AG09309 (cell line): ENCODE measurements at places on chromosomes 4 and X.

- DNase-seq: no peak
Observed at GRCh38 chr4:3396600-3396999, 45.2 kb upstream of the HGFAC start.

- DNase-seq: no peak
Observed at GRCh38 chrX:79161655-79162054, 17.2 kb downstream of the GPR174 start.

DNA sequence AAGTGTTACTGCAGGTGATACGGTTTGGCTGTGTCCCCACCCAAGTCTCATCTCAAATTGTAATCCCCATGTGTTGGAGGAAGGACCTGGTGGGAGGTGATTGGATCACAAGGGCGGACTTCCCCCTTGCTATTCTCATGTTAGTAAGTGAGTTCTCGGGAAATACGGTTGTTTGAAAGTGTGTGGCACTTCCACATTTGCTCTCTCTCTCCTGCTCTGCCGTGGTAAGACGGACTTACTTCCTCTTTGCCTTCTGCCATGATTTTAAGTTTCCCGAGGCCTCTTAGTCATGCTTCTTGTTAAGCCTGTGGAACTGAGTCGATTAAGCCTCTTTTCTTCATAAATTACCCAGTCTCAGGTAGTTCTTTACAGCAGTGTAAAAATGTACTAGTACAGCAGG lies 65.2 kb upstream of the SLC7A11 start:
- DNase-seq: no peak

- no peak for DNase-seq
Observed at GRCh38 chrX:1578511-1579173, 12.8 kb upstream of the AKAP17A start.

GRCh38 chr4:15374656-15375055 lies 53.2 kb upstream of the C1QTNF7 start:
- DNase-seq: no peak

GRCh38 chr4:108001540-108002135 lies 11.9 kb downstream of the HADH start:
- DNase-seq: no peak

GRCh38 chr4:23890369-23891063 lies 669 bp upstream of the PPARGC1A start:
- no peak for DNase-seq

- DNase-seq: no peak
Observed at GRCh38 chr4:12576409-12576808, 907.7 kb downstream of the RAB28 start.

- DNase-seq: no peak
Observed at GRCh38 chr4:602559-602942, 22.8 kb upstream of the PDE6B start.

GRCh38 chrX:13748486-13748885 lies 13.9 kb downstream of the OFD1 start:
- DNase-seq: no peak

DNA sequence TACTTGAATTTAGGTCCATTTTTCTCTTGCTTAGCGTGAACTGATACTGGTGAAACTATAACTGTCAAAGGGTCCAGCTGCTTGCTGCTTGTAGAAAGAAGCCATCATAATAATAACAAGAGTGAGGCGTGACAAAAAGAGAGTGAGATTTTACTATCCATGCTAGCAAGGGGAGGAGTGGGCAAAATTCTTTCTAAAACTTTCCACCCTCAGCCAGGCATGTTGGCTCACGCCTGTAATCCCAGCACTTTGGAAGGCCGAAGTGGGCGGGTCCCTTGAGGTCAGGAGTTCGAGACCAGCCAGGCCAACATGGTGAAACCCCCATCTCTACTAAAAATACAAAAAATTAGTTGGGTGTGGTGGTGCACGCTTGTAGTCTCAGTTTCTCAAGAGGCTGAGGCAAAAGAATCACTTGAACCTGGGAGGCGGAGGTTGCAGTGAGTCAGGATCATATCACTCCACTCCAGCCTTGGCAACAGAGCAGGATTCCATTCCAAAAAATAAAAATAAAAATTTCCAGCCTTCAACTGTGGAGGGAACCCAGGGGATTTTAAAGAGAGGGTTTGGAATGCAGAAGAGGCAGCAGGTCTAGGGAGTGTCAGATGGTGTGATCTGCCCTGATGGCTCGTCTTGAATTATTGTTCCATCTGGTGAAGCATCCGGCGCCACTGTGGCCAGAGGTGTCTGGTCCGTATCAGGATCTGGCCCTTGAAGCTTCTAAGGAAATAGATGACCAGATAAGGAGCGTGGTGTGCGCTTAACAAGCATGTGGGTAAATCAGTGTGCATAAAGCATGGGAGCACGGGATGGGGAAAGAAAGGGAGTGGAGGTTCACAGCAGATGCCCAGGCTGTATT lies 51.8 kb downstream of the LRP2BP start:
- DNase-seq: peak; percentile 33

GRCh38 chrX:124257924-124258702 lies 74.3 kb upstream of the TEX13D start:
- no peak for DNase-seq

DNA sequence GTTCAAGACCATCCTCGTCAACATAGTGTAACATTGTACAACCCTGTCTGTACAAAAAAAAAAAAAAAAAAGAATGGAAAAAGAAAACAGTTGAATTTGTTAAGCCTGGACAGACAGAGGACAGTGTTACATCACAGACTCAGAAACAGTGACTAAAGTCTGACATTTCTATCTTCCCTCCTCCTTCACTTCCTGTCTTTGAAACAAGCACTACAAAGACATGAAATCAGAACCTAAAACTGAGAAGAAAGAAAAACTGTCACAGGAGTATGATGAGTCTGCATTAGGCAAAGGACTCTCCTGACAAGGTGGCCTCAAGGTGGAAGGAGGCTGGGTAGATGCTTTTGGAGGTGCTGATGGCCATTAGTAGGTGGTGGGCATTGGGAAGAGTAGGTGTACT lies 126.7 kb downstream of the RBM47 start:
- no peak for DNase-seq

DNA sequence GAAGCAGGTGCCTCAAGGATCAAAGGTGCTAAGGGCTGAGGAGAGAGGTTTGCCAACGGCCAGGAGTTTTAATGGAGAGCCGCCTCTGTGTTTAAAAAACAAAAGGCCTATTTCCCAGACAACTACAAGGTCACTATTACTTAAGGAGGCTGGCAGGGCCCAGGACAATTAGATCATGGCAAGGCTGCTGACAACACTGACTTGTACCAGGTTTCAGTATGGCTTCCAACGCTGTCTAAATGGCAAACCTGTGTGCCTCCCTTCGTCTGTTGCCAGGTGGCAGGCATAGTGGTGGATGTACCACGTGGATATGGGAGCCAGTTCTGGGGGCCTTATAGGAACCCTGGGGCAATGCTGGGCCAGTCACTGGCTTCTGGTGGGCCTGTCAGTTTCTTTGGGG lies 41.0 kb downstream of the NSG1 start:
- no peak for DNase-seq

DNA sequence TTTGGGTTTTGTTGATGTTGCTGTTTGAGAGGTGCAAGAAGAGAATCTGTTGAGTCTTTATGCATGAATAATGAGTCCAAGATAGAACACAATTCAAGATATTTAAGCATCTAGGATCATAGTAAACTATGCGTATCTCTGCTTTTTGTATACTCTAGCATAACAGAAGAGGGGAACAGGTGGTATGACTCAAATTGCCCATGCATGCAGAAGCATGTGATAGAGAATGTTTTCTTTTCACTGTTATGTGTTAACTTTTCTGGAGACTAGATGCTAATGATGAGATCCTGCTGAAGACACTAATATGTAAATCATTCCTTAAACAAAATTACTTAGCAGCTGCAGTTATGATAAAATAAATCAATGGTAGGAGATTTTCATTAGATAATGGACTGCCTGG lies 165.3 kb upstream of the FTHL17 start:
- DNase-seq: no peak

- no peak for DNase-seq
Observed at GRCh38 chr4:38641811-38642210, 22.2 kb upstream of the KLF3 start.

DNA sequence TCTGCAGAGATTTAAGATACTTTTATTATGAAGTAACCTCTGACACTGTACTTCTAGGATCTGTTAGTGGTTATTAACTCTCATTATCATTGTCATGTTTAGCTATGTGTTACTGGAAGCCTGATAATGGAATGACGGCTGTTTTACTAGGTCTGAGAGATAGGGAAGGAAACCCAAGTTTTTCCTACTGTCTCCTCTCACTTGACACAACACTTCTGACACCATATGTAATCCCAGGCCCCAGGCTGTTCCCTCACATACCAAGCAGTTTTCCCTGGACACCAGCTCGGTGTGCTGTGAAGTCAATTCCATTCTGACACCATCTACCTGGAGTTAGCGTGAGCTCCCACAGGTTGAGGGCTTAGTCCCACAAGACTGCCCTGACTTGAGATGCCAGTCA lies 85.6 kb downstream of the ZNF674 start:
- DNase-seq: no peak

DNA sequence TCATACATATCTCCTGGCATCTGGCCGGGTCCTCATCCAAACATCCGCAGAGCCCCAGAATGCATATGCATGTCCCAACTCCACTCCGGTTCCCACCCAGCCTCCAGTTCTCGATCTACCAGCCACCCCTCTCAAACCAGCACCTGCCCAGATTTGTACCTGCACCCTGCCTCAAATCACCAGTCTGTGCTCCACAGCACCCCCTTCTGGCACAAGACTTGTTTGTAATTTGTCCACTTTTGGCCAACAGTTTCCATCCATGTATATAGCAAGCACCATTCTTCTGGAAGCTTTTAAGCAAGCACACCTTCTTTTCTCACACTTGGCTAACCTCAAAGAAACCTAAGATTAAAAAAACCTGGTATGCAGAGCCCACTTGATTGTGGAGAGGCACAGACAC lies 644.1 kb downstream of the MID1IP1 start:
- no peak for DNase-seq

DNA sequence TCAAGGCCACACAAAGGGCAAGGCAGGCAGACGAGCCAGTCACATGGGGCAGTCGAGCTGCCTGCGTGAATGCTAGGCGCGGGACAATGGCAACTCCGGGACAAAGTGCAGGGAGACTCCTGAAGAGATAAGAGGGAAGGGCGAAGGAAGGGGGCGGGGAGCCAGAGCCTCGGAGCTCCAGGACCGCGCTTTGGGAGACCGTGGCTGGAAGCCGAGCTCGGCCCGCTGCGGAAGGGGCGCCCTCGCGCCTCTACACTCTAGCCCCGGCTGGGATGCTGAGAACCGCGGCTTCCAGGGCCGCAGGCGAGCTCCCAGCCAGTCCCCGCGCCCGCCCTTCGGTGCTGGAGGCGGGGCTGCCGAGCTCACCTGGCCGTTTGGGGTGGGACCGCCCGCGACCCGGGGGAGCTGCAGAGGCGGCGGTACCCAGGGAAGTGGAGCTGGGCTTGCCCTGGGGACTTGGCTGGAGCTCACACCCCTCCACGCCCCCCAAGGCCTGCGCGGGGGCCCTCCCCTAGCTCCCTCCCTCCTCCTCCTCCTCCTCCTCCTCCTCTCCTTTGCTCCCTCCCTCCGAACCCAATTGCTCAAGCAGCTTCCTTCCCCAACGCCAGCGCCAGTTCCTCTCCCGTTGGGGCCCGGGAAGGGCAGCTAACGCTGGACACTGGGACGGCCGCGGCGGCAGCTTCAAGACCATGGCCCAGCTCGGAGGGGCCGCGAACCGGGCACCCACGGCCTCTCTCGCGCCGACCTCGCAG lies at the start of gene SOWAHD:
Gene SOWAHD, plus strand, starts transcription at position 610 of the 752 bp plus-strand sequence. Its CDS starts 80 bp downstream, at position 690.
- DNase-seq: no peak

DNA sequence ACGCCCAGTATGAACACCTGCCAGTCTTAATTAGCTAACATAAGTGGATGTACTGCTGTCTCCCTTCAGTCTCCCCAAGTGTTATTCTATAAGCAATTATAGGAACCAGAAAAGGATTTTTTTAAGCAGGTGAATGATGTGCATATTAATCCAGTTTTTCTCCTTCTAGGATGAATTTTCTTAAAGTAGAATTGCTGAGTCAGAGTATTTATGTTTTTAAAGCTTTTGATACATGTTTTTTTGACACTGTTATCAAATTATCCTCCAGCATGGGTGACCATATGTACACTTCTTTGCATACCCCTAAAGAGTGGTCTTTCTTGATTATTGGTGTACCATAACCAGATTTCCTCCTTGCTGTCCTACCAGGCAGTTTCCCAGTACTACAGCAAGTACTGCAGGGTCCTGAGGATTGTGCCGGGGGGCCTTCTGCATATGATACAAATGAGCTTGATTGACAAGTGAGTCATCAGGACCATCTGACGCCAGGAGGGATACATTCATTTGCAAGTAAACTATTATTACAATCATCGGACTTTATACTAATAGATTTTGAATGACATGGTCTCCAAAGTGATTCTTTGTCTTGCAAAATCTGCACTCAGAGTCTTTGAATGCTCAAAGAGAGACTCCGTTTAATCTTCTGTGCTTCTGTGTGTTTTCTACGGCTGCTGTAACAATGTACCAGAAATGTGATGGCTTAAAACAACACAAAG lies 10.7 kb upstream of the PCYT1B start:
- no peak for DNase-seq

GRCh38 chr4:3311095-3311372 lies 18.2 kb downstream of the RGS12 start:
- DNase-seq: no peak

DNA sequence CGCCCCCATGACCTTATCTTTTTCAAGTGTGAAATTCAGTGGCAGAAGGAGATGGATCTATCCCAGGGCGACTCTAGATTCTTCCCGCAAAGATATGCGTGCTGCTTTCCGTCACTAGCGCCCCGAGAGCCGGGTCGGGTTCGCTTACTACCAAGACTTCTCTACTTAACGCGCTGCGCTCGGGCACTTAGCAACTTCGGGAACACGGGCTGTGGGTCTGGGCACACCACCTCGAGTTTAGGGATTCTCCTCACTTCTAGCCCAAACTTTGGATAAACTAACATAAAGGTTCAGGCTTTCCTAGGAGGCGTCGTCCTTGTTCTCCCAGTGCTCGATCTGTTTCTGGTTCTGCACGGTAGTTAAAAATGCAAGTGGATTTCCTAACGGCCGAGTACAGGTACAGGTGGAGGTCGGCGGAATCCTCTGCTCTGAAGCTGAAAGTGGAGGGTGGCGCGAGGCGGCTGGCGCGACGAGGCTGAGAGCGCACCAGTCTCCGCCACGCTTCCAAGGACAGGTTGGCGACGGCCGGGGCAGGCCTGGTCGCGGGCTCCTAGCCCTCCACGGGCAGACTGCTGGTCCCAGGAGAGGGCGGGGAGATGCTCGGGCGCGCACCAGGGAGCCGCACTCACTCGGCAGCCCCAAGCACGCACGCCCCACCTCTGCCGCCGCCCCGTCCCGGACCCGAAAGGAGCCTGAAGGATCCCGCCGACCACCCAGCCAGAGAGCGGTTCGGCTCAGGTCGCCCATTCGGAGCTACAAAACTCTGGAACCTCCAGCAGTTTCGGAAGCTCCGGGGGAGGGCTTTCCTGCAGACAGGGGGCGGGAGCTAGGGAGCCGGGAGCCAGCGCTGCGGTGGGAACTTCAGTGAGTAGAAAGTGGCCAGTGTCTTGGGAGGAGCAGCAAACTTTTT lies 100.8 kb upstream of the TENM3 start:
- DNase-seq: no peak

GRCh38 chr4:182126096-182126495 lies 117.1 kb upstream of the TENM3 start:
- no peak for DNase-seq

- DNase-seq: peak; percentile 8
Observed at GRCh38 chrX:134908356-134908755, 82.4 kb upstream of the SMIM10 start.

GRCh38 chr4:189187531-189188052 lies 753.1 kb upstream of the FRG1 start:
- DNase-seq: no peak
